GDM1 (cell line): ENCODE measurements at places on chromosomes 11 and 22.

GRCh38 chr11:70319396-70320076 lies 49.0 kb downstream of the PPFIA1 start:
- DNase-seq = no peak

DNA sequence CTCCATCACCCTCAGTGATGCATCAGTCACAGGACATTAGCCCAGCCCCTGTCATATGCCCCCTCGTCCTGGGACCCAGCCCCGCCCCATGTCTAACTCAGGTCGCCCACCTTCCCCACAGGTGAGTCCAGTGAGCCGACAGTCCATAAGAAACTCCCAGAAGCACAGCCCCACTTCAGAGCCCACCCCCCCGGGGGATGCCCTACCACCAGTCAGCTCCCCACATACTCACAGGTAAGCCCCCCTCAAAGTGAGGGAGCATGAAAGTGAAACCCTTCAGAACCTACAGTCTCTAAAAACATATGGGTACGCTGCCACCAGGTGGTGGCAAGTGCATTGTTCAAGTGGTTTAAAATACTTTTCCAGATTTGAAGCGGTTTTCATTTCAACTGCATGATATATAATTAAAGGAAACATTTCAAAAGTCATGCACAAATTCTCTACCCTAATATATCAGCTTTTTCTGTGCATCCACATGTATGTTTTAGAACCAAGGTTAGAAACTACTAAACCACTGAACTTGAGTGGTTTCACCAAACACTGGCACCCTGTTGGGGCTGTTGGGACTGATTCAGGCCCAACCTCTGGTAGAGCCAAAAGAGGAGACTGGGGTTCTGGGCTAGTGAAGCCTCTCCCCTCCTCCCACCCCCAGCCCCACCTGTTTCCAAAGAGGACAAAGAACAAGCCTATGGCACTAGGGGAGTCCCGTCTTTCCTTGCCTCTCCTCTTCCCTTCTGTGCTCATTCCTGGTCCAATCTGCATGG lies 17.3 kb downstream of the EPS8L2 start:
- peak; percentile 35 for DNase-seq

- no peak for DNase-seq
These were observed 14.7 kb upstream of the PISD start for GRCh38 chr22:31676700-31677099.

DNA sequence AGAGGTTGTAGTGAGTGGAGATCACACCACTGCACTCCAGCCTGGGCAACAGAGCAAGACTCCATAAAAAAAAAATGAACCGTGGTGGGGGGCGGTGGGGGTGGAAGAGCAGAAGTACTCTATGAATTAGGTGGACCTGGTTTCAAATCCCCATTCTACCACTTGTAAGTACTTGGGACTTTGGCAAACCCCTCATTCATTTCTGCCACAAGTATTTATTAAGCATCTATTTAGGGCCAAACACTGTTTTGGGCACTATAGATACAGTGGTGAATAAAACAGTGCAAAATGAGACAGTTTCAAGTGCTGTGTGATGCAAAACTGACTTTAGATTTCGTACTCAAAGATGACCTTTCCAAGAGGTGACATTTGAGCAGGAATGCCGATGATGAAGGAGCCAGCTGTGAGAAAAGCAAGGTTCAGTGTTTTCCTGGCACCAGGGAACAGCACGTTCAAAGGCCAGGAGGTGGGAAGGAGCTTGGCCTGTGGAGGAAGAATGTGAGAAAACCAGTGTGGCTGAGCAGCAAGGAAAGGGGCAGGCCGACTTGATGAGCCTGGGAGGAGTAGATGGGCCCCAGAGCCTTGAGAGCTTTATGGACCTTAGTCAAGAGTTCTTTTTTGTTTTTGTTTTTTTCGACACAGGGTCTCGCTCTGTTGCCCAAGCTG lies 1.4 kb upstream of the TMEM134 start:
- DNase-seq = no peak

GRCh38 chr11:46294365-46295309 lies 17.2 kb downstream of the CREB3L1 start:
- DNase-seq = no peak

DNA sequence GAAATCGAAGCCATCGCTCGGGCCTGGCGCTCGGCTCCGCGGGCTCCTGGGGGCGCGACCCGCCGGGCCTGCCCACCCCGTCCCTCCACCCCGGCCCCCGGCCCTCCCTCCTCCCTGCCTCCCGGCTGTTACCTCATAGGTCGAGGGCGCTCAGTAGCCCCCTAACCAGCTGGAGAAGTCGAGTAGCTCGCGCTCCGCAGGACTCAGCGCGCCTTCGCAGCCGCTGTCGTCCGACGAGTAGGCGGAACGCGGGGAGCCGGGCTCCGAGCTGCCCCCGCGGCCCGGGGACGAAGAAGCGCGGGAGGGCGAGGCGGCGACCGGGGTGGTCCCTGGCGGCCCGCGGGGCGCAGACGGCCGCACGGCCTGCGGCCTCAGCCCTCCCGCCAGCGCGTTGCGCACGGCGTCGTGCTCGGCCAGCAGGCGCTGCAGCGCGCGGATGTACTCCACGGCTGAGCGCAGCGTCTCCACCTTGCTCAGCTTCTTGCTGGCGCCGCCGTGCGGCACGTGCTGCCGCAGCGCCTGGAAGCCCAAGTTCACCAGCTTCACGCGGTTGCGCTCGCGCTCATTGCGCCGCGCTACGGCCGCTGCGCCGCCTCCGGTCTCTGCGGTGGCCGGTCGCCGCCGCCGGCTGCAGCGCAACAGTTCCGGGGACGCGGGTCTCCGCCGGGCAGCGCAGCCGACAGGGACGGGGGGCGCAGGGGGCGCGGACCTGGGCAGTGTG lies 627 bp downstream of the ASCL2 start:
- no peak for DNase-seq

- DNase-seq = no peak
These were observed 184.2 kb downstream of the SBF2 start for GRCh38 chr11:10109806-10110205.

DNA sequence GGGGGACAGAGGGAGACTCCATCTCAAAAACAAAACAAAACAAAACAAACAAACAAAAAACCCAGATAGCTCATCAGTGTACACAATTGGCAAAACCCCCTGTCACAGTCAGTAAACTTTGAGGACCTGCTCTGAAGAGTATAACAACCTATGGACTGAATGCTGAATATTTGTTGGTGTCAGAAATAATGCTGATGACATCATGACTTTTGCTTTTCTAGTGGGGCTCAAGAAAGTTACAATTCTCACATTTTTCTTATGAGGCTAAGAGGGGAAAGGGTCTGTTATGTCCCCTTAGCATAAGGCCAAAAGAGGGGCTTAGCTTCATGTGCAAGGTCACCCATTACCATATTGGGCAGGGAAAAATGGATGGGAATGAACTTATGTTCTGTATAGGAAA lies 207.4 kb downstream of the NELL1 start:
- no peak for DNase-seq

GRCh38 chr22:50276143-50276542 lies 6.0 kb upstream of the MAPK11 start:
- DNase-seq = peak; percentile 27

- DNase-seq = no peak
These were observed 149.4 kb downstream of the NXPE2 start for GRCh38 chr11:114827736-114828135.

DNA sequence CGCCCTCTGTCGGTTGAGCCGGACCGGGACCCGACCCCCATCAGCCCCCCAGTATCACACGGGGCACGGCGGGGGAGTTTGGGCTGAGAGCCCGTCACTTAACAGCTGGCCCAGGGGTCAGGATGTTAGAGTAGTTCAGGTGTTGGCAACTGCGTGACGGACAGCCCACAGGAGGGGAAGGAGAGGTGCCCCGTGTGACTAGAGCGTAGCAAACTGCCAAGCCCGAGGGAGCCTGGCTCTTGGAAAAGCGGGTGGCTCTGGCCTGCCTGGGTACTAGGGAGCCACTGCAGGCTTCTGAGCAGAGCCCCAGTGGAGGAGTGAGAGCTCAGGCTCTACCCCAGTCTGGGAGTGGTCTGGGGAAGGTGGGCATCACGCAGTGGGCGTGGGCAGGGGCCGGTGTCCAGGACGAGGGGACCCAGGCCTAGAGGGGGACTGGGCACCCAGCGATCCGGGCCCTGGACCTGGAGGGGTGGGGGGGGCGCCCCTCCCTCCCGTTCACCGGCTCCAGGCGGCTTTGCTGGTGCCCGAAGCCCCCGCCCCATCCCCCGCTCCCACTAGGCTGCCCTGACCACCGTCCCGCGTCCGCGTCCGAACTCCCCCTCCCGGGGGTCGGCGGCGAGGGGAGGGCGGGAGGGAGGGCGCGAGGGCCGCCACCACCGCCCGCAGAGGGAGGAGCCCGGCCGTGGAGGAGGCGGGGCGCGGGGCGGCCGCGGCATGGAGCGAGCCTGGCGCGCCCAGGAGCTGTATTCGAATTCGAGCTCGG lies 24.4 kb downstream of the SHANK3 start:
- DNase-seq = no peak

DNA sequence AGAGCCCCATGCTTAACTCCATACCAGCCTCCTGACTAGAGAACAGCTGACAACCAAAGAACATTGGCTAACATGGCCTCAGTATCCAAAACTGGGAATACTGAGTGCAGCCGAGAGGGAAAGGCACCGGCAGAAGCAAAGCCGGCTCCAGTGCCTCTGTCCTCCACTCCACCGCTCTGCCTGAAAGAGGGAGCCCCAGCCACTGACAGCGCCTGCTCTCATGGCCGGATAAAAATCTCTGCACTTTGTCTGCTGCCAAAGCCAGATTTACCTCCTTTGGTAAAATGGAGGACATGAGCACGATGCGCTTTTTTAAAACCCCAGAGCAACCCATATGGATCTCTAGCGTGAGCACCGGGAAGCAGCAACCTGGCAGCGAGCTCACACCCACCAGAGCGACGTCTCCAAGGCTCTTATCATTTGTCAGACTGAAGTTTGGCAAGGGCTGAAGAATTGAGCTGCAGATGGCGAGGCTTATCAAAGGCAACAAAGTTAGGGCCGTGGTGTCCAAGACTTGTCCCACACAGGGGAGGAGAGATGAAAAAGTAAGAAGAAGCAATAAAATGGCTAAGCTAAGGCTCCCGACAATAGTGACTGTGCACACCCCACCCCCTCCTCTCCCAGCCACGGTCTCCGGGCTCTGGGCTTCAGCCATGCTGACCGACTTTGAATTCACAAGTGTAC lies 71.4 kb downstream of the EFCAB6 start:
- DNase-seq = no peak

- DNase-seq = no peak
These were observed 81.6 kb downstream of the MYO7A start for GRCh38 chr11:77209663-77210062.

DNA sequence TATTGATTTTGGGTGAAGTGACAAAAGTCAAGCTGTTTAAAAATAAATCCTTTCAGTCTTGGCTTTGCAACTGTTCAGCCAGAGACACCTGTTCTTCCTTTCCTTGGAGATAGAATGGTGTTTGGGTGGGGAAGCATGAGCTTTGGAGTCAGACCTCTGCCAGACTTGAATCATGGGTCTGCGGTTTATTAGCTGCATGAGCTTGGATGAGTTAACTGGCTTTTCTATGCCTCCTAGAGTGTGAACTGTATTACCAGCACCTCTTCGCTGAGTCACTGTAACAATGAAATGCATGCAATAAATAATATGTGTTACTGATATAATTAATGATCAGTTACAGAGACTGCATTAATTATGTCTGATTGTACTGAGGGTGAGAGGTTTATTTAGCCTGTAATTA lies 13.5 kb upstream of the MYEOV start:
- DNase-seq = no peak

DNA sequence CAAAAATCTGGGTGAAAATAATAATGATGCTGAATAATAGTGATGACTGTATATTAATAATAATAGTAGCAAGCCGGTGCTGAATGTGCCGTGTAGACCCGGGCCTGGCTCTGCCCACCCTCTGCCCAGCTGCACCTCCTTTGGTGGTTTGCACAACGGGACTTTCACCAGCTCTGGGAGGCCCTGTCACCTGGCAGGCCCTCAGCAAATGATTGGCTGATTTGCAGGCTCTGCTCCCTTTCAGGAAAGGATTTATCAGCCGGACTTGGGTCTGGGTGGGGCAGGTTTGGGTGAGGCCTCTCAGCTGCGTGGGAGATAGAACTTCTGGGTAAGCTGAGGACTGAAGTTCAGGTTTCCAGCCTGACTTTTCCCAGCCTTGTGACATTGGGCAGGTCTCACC lies 21.4 kb downstream of the KIAA1671 start:
- no peak for DNase-seq

- DNase-seq = no peak
These were observed 48.4 kb upstream of the HORMAD2 start for GRCh38 chr22:30031764-30032455.

- no peak for DNase-seq
These were observed 4.4 kb downstream of the APOL2 start for GRCh38 chr22:36234919-36235318.
